Aorta (tissue), 5 donors: ENCODE measurements at places on chromosomes 7 and 10. TPM values are rescaled to one million over a fixed set of nuclear protein-coding genes. Genes with fewer than 3 reads are reported as not detected.

DNA sequence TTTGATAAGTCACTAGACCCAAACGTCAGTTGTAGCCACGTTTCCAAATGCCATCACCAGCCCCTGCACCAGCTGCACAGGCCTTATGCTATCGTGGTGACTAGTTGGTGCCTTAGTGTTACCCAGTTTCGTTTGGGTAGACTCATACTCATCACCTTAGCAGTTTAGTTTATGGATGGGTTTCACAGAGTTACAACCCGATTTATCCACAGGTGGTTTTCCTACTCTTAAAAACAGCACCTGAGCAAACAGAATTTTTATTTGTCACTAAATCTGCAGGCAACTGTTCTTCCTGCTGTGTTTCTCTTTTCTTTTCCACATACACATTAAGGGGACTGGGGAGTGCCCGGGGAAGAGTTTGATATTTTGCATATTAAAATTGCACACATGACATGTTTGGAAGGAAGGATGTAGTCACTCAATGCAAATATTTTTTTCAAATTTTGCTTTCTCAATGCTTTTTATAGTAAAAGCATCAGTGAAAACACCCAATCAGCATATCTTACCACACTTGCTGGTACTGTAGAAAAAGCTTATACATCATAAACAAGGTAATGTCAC is 41.6 kb downstream of the PDSS1 start:
- H3K4me1 ChIP-seq: no peaks in the 10 kb centered on the region
- no peak overlapping the region for H3K4me3 ChIP-seq
- H3K27ac ChIP-seq: no peak overlapping the region

DNA sequence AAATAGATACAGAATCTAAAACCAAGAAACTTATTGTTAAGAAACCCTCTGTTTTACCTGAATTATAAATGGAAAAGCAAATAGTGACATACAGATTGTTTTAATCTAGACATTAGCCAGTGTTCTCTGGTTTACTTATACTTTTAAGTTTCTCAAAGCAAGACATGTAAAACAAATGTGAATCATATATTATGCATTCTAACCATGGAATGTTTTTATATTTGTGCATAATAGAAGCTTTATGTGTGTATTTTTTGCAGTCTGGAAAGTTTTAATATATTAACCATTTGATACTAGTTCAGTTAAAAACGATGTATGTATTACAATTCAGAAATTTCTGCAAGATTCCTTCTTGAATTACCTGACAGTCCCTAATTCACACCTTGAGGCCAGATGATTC is 150.6 kb upstream of the TMEM72 start:
- no peak overlapping the region for H3K4me3 ChIP-seq
- DNase-seq: no peak
- no peaks in the 10 kb centered on the region for H3K27me3 ChIP-seq

DNA sequence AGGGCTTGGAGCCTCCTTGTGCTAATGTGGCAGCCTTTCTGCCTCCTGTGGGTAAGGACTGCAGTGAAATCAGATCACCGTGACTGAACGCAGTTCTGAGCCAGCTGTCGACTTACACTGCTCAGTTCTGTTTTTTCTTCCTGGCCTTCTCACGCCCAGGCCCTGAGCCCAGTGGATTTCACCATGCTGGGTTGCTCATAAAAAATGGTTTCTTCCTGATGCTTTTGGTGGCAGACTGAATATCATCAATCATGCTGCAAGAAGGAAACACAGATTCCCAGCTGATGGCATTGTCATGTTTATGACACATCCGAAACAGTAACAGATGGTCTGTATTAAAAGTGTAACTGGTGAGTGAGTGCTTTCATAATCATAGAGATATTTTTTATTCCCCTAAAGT is 389.6 kb downstream of the GALNT17 start:
- no peaks in the 10 kb centered on the region for H3K27me3 ChIP-seq
- H3K27ac ChIP-seq: no peak overlapping the region
- H3K4me3 ChIP-seq: no peak overlapping the region
- no peaks in the 10 kb centered on the region for H3K36me3 ChIP-seq
- DNase-seq: peak; percentile 46
- H3K4me1 ChIP-seq: no peaks in the 10 kb centered on the region

DNA sequence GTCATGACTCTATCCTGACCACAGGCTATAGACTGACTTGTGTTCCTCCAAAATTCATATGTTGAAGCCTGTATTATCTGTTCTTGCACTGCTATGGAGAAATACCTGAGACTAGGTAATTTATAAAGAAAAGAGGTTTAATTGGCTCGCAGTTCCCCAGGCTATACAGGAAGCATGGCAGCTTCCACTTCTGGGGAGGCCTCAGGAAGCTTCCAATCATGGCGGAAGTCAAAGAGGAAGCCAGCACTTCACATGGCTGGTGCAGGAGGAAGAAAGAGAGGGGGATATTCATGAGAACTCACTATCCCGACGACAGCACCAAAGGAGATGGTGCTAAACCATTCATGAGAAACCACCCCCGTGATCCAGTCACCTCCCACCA is 84.3 kb upstream of the KDM7A start:
- H3K27ac ChIP-seq: no peak overlapping the region
- no peaks in the 10 kb centered on the region for H3K27me3 ChIP-seq
- H3K36me3 ChIP-seq: no peaks in the 10 kb centered on the region
- H3K4me1 ChIP-seq: no peaks in the 10 kb centered on the region
- no peak overlapping the region for H3K4me3 ChIP-seq

GRCh38 chr7:46738796-46739195 is 817.7 kb upstream of the IGFBP3 start:
- H3K4me1 ChIP-seq: no peaks in the 10 kb centered on the region
- no peaks in the 10 kb centered on the region for H3K36me3 ChIP-seq
- no peak for DNase-seq
- H3K4me3 ChIP-seq: no peak overlapping the region
- no peaks in the 10 kb centered on the region for H3K27me3 ChIP-seq

- no peak overlapping the region for H3K27ac ChIP-seq
- H3K36me3 ChIP-seq: no peaks in the 10 kb centered on the region
- H3K4me1 ChIP-seq: no peaks in the 10 kb centered on the region
- no peaks in the 10 kb centered on the region for H3K27me3 ChIP-seq
Observed at GRCh38 chr7:46909601-46910051, 672.3 kb downstream of the TNS3 start.

DNA sequence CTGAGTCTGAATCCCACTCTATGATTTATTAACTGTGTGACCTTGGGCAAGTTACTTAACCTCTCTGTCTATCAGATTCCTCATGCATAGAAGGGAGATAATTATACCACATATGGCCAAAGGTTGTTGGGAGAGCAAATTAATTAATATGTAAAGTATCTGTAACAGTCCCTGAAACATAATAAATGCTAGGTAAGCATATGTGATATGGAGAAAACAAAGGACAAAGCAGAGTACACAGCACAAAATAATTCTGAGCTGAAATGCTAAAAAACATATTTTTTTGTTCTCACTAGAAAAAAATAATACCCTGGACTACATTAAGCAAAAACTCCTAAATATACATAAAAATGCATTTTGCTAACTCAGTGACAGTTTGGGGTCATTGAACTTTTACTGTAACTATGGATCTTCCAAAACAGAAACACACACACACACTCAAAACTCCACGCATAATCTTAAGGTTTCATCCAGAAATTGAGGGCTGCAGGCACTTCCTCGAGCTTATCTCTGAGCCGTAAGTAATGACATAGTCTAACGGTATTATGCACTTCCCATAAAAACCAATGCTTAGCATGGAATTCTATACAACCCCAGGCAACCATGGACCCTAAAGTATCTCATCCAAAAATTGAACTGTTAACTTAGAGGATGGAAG is 201.7 kb upstream of the PTN start:
- no peaks in the 10 kb centered on the region for H3K36me3 ChIP-seq
- no peak overlapping the region for H3K4me3 ChIP-seq
- no peak for DNase-seq
- no peaks in the 10 kb centered on the region for H3K4me1 ChIP-seq
- H3K27me3 ChIP-seq: no peaks in the 10 kb centered on the region

The ASIC3 gene
- 1.7 TPM for total RNA-seq

The LZTS2 gene
- total RNA-seq: 94.0 TPM

The GIMAP4 gene
- total RNA-seq: 37.9 TPM

The CTAGE4 gene
- total RNA-seq: 4.3 TPM

The IL15RA gene
- 19.0 TPM for total RNA-seq

DNA sequence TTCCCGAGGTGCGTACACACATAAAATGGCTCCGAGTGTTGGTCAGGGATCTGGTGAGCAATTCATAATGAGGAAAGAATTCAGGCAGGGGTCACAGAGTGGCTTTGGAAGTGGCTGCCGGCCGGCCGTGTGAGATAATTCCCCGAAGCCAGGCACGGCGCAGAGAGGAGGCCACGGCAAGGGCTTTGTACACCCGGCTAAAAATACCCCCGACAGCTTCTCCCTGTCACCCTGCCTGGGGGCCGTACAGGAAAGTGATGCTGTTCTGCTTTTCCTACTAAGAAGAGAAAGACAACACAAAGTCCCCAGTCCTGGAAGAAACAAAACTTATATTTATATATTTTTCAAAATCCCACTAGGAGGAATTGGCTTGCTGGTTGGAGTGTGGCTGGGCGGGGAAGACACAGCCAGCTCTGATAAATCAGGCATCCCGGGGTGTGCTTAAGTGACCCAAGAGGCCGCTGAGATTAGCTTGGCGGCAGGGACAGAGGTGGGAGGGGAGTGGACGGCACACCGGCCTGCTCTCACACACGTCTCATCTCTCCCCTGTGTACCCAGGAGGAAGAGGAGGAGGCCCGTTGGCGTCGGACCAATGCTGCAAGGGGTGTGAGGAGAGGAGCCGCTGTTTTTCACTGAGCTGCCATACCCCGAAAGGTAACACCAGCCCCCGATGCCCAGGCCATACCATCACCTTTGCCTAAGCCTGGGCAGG is 70.5 kb downstream of the ZMIZ1 start:
- peak; percentile 78 for DNase-seq
- no peaks in the 10 kb centered on the region for H3K4me1 ChIP-seq
- H3K4me3 ChIP-seq: no peak overlapping the region
- H3K36me3 ChIP-seq: no peaks in the 10 kb centered on the region

DNA sequence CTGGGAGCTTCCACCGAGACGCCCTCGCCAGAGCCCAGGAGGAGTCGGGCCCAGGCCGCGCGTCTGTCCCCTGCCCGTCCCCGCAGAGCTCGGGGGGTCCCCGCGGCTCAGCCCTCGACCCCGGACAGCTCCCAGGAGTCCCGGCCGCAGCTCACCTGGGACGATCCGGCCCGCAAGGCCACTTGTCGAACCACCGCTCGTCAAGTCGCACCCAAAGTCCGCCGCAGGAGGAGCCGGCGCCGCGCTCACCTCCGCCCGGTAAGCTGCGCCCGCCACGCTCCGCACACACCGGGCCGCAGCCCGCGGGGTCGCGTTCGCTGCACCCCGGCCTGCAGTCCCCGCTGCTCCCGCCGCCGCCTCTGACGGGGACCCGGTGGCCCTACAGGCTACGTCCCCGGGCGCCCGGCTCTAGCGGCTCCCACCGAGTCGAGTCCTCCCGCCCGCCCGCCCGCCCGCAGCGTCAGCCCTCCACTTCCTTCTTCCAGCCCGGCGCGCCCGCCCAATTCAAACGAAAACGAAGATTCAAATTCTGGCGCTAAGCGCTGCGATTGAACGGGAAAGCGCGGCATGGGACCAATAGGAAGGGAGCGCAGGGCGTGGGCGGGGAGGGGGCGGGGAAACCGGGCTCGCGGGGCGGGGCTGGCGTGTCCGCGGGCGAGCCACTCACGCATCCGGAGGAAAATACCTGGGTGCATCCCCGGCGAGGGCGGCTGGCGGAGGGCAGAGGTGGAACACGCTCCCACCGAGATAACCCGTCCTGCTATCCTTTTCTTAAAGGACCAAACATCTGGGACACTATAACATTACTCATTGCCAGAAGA is at the start of gene MKI67:
Gene MKI67 (minus strand): TSS at position 480 of the 821 bp plus-strand sequence. CDS start 756 bp downstream, outside the sequence.
- no peak within 1 kb of the TSS for H3K27ac ChIP-seq

The LIPJ gene
- total RNA-seq: 0.87 TPM

DNA sequence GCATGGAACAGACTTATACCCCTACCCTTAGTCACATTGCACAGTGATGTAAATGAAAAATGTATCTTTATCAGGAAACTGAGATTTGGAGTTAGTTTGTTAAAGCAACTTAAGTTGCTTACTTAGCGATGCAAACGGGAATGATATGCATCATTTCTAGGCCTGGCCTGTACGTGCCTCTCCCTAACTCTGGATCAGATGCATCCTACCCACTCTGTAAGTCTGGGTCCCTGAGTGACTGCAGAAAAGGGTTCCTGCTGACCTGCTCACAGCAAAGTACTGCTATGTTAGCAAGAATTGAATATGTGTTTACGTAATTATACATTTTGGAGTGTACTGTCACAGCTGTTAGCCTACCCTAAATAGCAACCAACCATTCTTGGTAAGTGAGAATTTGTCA is 30.7 kb upstream of the PRTFDC1 start:
- no peak overlapping the region for H3K27ac ChIP-seq
- peaks cover 5% of the 10 kb centered on the region for H3K4me1 ChIP-seq
- no peak for DNase-seq
- no peak overlapping the region for H3K4me3 ChIP-seq
- H3K36me3 ChIP-seq: no peaks in the 10 kb centered on the region

The IFIT3 gene
- 19.0 TPM for total RNA-seq

DNA sequence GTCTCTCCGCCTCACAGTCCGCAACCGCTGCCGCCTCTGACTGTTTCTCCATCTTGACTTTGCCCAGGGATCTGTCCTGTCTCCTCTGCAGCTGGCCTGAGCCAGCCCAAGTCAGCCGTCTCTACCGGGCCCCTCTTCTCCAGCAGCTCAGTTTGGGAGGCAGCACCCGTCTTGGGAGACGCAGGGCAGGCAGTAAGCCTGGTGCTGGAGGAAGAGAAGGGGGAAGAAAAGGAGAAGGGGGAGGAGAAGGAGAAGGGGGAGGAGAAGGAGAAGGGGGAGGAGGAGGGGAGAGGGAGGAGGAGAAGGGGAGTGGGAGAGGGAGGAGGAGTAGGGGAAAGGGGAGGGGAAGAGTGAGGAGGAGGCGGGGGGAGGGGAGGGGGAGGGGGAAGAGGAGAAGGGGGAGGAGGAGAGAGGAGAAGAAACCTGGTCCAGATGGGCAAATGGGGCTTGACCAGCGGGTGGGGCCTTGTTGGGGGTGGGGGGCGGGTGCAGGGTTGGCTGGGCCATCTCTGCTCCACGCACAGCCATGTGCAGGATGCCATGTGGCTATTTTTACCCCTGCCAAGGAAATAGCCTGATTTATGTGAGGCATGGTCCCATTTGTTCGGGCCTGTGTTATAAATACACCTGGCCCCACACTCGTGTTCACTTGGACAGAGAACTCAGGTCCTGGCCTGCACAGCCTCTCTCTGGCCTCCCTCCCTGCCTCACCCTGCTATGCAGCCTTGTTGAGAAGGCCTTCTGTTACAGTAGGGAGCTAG is 35.9 kb upstream of the FZD9 start:
- H3K27ac ChIP-seq: no peak overlapping the region
- H3K4me1 ChIP-seq: no peaks in the 10 kb centered on the region
- no peaks in the 10 kb centered on the region for H3K27me3 ChIP-seq
- no peak overlapping the region for H3K4me3 ChIP-seq
- no peak for DNase-seq

The CCDC136 gene
- total RNA-seq: 29.5 TPM

GRCh38 chr7:42699380-42700178 is 212.3 kb downstream of the C7orf25 start:
- H3K27me3 ChIP-seq: no peaks in the 10 kb centered on the region
- no peak overlapping the region for H3K4me3 ChIP-seq
- no peak overlapping the region for H3K27ac ChIP-seq
- peaks cover 4% of the 10 kb centered on the region for H3K4me1 ChIP-seq

The NEBL gene
- 4.3 TPM for total RNA-seq
